ENCODE measurements at places on chromosomes 6 and 20.

DNA sequence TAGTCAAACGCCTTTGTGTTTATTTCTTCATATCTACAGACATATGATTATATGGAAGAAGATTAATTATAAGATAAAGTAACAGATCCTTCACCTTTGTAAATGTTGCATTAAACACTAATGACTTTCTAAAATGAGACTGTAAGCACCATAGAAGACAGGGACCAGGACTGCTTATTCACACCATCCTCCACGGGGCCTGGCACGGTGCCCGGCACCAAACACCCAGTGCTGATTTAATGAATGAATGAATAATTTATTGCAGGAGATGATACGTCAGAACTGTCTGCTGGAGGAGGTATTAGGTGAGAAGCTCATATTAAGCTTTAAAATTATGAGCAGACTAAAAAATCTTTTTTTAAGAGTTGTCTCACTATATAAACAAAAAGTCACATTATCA is 88.3 kb downstream of the SLX4IP start:
- DNase-seq, result no peak

DNA sequence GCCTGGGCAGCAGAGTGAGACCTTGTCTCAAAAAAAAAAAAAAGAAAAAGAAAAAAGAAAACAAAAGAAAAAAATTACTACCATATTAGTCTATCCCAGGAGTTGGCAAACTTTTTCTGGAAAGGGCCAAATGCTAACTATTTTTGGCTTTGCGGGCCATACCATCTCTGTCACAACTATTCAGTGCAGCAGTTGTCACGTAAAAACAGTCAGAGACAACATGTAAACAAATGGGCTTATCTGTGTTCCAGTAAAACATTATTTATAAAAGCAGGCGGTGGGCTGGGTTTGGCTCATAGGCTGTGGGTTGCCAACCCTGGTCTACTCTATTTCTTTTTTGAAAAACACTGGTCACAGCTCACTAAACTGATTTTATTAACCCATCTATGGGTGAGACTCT is 53.4 kb downstream of the EYA2 start:
- no peak for DNase-seq

- DNase-seq, result no peak
Measured at GRCh38 chr6:35719830-35720733, 16.8 kb upstream of the ARMC12 start.

- DNase-seq, result no peak
Measured at GRCh38 chr6:151842816-151843215, 35.3 kb downstream of the ESR1 start.

DNA sequence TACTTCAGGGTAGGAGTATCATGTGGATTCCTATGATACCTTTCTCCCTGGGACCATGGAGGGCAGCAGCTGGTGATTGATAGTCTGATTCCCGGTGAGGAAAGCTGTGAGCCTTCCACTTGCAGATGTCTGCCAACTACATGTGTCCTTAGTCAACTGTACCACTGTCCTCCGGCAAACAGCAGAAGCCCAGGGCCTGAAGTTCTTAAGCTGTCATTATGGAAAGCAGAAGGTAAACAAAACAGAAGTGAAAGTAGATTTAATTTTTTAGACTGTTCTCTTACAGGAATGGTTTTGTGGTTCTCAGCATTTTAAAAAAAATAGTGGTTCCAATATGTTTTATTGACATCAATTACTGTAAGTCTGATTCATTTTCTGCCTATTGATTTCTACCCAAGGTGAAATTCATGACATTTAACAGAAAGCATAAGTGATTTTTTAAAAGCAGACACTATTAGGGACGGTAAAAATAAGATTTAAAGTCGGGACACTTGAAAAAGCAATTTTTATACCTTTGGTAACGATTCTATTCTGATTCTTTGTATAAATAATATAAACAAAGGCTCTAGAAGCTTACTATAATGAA is 36.6 kb downstream of the PTPN1 start:
- DNase-seq, result no peak

DNA sequence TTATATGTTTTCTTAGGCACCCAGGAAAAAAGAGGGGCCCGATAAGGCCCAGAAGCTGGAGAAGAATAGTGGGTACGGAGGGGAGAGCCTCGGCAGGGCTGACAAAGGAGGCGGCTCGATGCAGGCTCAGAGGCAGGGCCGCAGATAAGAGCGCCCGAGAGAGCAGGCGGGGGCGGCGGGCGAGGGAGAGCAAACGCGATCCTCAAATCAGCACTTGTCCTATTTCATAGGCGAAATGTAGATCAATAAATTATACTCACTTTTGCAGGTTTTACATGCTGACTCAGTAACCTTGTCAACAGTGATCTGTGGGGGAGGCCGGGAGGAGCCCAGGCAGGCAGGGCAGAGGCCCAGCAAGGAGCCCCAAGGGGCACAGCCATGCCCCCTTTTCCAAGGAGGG is 42.6 kb downstream of the GRM4 start:
- DNase-seq, result no peak

- DNase-seq, result no peak
Measured at GRCh38 chr20:62495749-62496567, 20.2 kb upstream of the GATA5 start.

DNA sequence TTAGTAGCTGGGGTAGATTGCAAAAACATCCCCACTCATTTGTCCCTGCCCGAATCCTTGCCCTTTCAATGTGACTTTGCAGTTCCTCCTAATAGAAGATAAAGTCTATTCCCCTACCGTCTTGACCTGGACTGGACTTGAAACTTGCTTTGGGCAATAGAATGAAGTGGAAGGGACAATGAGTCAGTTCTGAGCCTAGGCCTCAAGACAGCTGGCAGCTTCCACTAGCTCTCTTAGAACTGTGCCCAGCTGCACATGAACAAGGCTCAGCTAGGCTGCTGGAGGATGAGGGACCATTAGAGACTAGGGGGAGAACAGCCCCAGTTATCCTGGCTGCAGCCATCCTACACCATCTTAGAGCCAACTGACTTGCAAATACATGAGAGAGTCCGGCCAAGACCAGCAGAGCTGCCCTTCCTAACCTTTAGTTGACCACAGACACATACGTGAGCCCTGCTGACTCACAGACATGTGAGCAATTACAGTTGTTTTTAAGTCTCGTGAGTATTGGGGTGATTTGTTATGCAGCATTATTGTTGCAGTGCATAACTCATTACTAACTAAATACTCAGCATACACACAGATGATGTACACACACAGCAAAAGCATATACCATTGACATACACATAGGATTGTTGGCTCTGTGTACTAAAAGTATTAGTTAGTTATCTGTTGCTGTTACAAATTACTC is 105.5 kb downstream of the DHX35 start:
- no peak for DNase-seq

DNA sequence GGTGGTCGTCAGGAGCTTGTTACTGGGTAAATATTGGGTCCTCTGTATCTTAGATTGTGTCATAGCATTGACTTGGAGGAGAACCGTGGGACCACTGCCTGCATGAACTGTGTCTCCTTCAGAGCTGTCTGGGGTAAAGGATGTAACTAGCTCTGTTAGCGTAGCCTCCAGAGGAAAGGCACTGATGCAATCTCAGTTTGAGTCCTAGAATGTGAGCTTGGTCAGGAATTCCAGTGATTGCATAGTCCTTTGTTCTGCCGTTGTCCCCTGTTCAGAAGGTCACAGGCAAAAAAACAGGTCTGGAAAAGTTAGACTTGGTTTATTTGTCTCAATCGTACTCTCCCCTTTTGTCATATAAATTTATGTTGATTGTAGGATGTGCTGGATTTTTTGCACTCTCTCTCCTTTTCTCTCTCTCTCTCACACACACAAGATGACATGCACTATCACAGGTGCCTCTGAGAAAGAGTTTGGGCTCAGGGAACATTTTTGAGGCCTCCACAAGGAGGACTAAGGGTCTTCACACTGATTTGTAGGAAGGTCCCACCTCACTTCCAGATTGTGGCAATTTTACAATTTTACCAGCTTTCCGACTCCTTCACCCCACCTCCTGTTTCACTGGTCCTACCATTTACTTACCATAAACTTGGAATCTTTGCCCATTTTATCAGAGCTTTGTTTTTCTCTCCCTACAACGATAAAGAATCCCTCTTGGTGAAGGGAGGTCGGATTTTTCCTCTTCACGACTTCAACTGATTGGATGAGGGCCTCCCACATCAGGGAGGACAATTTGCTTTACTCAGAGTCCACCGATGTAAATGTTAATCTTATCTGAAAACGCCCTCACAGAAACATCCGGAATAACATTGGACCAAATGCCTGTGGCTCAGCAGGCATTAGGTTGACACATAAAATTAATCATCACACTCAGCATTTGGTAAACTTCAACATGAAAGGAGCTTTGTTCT is 7.0 kb upstream of the DACT2 start:
- DNase-seq, result no peak

All from NCI-H524 (cell line).